ENCODE measurements at places on chromosomes 6 and 20. TPM values are rescaled to one million over a fixed set of nuclear protein-coding genes. Genes with fewer than 3 reads are reported as not detected.

The ETV7 gene
- 0.11 TPM for total RNA-seq

The NKAIN4 gene
- total RNA-seq, result 9.7 TPM

The NECAB3 gene
- total RNA-seq, result 40.2 TPM

The RIPPLY2 gene
- total RNA-seq, result not detected

The COL11A2 gene
- 0.49 TPM for total RNA-seq

The FOXP4 gene
- total RNA-seq, result 6.9 TPM

The LPIN3 gene
- 2.8 TPM for total RNA-seq

- DNase-seq, result no peak
- H3K4me3 ChIP-seq, result no peak overlapping the region
- no peaks in the 10 kb centered on the region for H3K4me1 ChIP-seq
- no peaks in the 10 kb centered on the region for H3K36me3 ChIP-seq
- H3K27me3 ChIP-seq, result no peaks in the 10 kb centered on the region
Observed at GRCh38 chr20:50481741-50482140, 28.4 kb upstream of the PTPN1 start.

- no peak overlapping the region for H3K27ac ChIP-seq
- no peak overlapping the region for H3K4me3 ChIP-seq
- no peak for DNase-seq
Observed at GRCh38 chr6:46054516-46054915, 38.9 kb upstream of the CLIC5 start.

DNA sequence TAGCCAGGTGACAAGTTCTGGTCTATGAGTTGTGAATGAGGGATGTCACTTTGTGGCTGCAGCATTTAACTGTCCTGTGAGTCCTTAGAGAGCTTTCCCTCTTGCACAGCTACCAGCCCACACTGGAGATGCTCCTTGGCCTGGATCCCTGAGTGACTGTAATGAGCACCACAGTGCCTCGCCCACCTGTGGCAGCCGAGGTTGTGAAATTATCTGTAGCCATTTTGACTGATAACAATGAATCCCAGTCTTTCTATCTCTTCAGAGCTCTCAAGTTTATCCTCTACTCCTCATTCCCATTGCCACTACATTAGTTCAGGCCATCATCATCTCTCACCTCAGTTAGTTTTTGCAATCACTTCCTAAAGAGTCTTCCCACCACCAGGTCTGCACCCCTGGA, 41.3 kb upstream of the BEND3 start:
- no peaks in the 10 kb centered on the region for H3K36me3 ChIP-seq
- H3K27ac ChIP-seq, result no peak overlapping the region
- DNase-seq, result no peak
- no peak overlapping the region for H3K4me3 ChIP-seq
- H3K4me1 ChIP-seq, result peaks cover 23% of the 10 kb centered on the region

DNA sequence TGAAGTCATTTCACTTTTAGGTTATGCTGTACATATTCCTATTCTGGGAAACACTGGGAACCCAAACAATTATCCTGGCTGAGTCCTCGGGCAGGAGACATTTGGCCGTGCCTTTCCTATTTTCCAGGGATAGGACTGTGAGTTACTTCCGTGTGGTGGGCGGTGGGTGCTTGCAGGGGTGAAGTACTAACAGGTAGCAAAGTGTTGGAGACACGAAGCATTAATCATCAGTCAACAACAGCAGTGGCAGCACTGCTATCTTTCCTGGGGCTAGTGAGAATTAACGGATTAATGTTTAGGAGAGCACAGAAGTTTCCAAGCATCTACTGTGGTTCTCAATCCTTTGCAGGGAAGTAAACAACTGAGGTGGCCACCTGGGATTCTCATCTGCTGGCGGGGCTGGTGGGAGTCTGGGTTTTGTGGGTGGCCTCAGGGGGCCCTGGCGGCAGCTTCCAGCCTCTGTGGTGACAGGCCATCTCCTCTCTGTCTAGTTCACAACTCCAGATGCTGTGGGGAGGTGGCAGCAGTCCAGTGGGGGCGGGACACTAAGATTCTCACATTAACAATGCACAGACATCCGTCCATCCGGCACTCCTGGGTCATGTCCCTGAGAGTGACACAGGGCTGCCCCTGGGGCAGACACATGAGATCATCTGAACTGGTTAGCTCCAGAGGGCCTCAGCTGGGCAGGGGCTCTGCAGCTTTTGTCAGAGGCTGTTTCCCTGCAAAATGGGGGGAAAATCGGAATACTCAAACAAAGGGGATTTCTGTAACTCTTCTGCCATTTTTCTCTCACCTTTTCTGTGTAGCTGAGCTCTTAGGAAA, 90.9 kb downstream of the GJA10 start:
- H3K27me3 ChIP-seq, result no peaks in the 10 kb centered on the region
- peak overlapping the region; percentile 68 for H3K27ac ChIP-seq
- peak; percentile 43 for DNase-seq
- no peak overlapping the region for H3K4me3 ChIP-seq
- peaks cover 28% of the 10 kb centered on the region for H3K4me1 ChIP-seq

GRCh38 chr20:4227085-4227821, 211.9 kb upstream of the RNF24 start:
- H3K27me3 ChIP-seq, result peaks cover 21% of the 10 kb centered on the region
- no peak overlapping the region for H3K4me3 ChIP-seq
- no peak overlapping the region for H3K27ac ChIP-seq
- no peaks in the 10 kb centered on the region for H3K36me3 ChIP-seq
- peaks cover 8% of the 10 kb centered on the region for H3K4me1 ChIP-seq

DNA sequence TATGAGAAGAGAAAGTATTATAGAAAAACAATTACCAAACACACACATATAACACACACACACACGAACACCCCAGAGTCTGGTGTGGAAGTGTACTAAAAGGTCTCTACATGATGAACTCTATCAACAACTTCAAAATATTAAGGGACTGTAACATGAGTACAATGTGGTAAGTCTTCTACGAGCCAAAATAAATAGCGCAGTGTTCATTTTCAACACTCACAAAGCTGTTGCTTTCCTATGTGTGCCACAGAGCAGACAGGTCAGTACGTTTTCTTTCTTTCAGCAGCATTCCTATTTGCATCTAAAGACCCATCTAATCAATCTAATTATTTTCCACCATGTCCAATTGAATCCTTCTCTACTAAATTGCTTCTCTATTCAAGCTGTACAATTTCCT, 12.1 kb upstream of the CNKSR3 start:
- H3K27me3 ChIP-seq, result no peaks in the 10 kb centered on the region
- H3K4me3 ChIP-seq, result no peak overlapping the region
- H3K27ac ChIP-seq, result no peak overlapping the region
- H3K4me1 ChIP-seq, result peaks cover 9% of the 10 kb centered on the region
- no peaks in the 10 kb centered on the region for H3K36me3 ChIP-seq

GRCh38 chr20:10217721-10218410, 764 bp upstream of the SNAP25 start:
- peaks cover 69% of the 10 kb centered on the region for H3K27me3 ChIP-seq
- H3K4me3 ChIP-seq, result peak overlapping the region; percentile 60
- peaks cover 10% of the 10 kb centered on the region for H3K4me1 ChIP-seq
- no peak overlapping the region for H3K27ac ChIP-seq
- peak; percentile 90 for DNase-seq

DNA sequence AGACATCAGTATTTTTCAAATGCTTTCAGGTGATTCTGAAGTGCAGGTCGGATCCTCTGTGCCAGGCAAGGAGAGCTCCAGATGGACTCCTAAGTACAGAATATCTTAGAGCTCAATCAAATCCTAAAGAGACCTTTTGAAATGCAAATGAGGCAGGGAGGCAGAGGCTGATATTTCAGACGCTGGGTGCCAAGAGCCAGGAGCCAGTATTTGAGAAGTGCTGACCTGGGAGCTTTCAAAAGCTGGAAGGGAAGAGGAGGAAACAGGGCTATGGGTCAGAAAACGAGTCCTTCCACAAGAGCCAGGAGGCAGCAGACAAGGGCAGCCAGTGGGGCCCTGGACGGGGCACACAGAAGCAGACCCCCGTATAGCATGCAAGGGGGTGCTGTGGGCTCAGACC, 46.1 kb upstream of the DSN1 start:
- no peak overlapping the region for H3K4me3 ChIP-seq
- H3K36me3 ChIP-seq, result no peaks in the 10 kb centered on the region
- peak; percentile 50 for DNase-seq
- peak overlapping the region; percentile 80 for H3K27ac ChIP-seq
- H3K27me3 ChIP-seq, result no peaks in the 10 kb centered on the region

DNA sequence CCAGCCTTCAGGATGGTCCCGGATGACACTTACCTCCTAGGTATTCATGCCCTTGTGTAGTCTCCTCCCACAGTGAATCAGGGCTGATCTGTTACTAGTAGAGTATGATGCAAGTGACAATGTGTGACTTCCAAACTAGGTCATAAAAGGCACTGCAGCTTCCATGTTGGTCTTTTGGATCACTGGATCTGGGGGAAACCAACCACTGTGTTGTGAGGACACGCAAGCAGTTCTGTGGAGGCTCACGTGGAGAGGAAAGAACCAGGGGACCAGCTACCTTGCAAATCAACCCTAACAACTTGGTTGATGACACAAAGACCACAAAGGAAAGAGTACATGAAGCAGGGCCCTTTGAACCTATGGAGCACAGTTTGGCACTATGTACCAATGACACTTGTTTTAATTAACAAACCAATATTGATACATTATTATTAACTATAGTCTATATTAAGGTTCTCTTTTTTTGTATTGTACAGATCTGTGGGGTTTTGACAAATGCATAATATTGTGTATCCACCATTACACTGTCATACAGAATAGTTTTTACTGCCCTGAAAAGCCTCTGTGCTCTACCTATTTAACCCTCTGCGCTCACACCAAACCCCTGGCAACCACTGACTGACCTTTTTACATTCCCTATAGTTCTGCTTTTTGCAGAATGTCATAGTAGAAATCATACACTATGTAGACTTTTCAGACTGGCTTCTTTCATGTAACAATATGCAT, 16.3 kb upstream of the SDCBP2 start:
- H3K27me3 ChIP-seq, result no peaks in the 10 kb centered on the region
- DNase-seq, result no peak
- H3K4me1 ChIP-seq, result no peaks in the 10 kb centered on the region
- no peak overlapping the region for H3K4me3 ChIP-seq
- no peaks in the 10 kb centered on the region for H3K36me3 ChIP-seq
